Nasal cavity respiratory epithelium epithelial cell of viscerocranial mucosa (primary cell): ENCODE measurements at places on chromosomes 4 and X. TPM values are rescaled to one million over a fixed set of nuclear protein-coding genes. Genes with fewer than 3 reads are reported as not detected.

The TRPC5OS gene
- total RNA-seq = not detected in 2 replicates

The ABCG2 gene
- total RNA-seq = 0.21 and 0.68 TPM in 2 replicates

The DIAPH2 gene
- total RNA-seq = 8.9 and 17.3 TPM in 2 replicates

The KCNIP4 gene
- 0.28 and 0.34 TPM in 2 replicates for total RNA-seq

The MAGEA6 gene
- total RNA-seq = not detected in 2 replicates

The SYNPO2 gene
- total RNA-seq = 0.34 and 2.6 TPM in 2 replicates

The ARX gene
- total RNA-seq = not detected in 2 replicates

The LPAR4 gene
- not detected in 2 replicates for total RNA-seq

The HHIP gene
- total RNA-seq = under 0.01 TPM in 2 replicates

The ASB5 gene
- 0.07 TPM in 1 of 2 replicates, not detected in the other for total RNA-seq

The ZFP92 gene
- 0.34 and 2.5 TPM in 2 replicates for total RNA-seq

The HTN1 gene
- not detected in 2 replicates for total RNA-seq

The ANXA10 gene
- total RNA-seq = not detected in 2 replicates

The USP26 gene
- not detected in 2 replicates for total RNA-seq

The AMOT gene
- total RNA-seq = under 0.01 and 1.1 TPM in 2 replicates

The GYPB gene
- total RNA-seq = not detected in 2 replicates

The GLOD5 gene
- not detected in 2 replicates for total RNA-seq

The CRMP1 gene
- under 0.01 TPM in 1 of 2 replicates, not detected in the other for total RNA-seq

The GYPA gene
- total RNA-seq = not detected in 2 replicates

The SYP gene
- total RNA-seq = under 0.01 TPM in 1 of 2 replicates, not detected in the other

The RIPPLY1 gene
- not detected in 2 replicates for total RNA-seq

The NAA11 gene
- total RNA-seq = not detected in 2 replicates

The FAT1 gene
- total RNA-seq = 505 and 521 TPM in 2 replicates

The ERCC6L gene
- total RNA-seq = under 0.01 and 0.07 TPM in 2 replicates

The SPIN2B gene
- 3.1 and 4.9 TPM in 2 replicates for total RNA-seq

The ZNF280C gene
- 1.0 and 2.4 TPM in 2 replicates for total RNA-seq

The NAA10 gene
- total RNA-seq = 51.6 and 54.3 TPM in 2 replicates

The MSN gene
- total RNA-seq = 80.0 and 155 TPM in 2 replicates

The SPP1 gene
- not detected in 2 replicates for total RNA-seq

The CYLC1 gene
- total RNA-seq = not detected in 2 replicates

The DAPP1 gene
- total RNA-seq = 95.5 and 99.1 TPM in 2 replicates

The OPN1LW gene
- not detected in 2 replicates for total RNA-seq

The EXOC1 gene
- 53.0 and 79.2 TPM in 2 replicates for total RNA-seq

The ZNF157 gene
- under 0.01 and 0.07 TPM in 2 replicates for total RNA-seq

The OPN1MW3 gene
- total RNA-seq = not detected in 2 replicates

The ADGRL3 gene
- under 0.01 and 0.36 TPM in 2 replicates for total RNA-seq

The EVC gene
- total RNA-seq = 12.3 and 52.8 TPM in 2 replicates

The PRDM5 gene
- 4.8 and 15.0 TPM in 2 replicates for total RNA-seq

The GYG2 gene
- total RNA-seq = 0.36 TPM in 1 of 2 replicates, not detected in the other

The HGFAC gene
- total RNA-seq = 0.21 TPM in 1 of 2 replicates, not detected in the other

The MAGEB2 gene
- total RNA-seq = not detected in 2 replicates

The FAM9B gene
- not detected in 2 replicates for total RNA-seq

The DUX4 gene
- total RNA-seq = not detected in 2 replicates

The CDKL2 gene
- total RNA-seq = 0.34 and 3.0 TPM in 2 replicates

The CXCL6 gene
- 0.78 TPM in 1 of 2 replicates, not detected in the other for total RNA-seq

The MAGEA2 gene
- total RNA-seq = not detected in 2 replicates

The STOX2 gene
- 1.4 and 16.7 TPM in 2 replicates for total RNA-seq

The ARMCX1 gene
- total RNA-seq = 10.3 and 13.0 TPM in 2 replicates

The TBC1D8B gene
- total RNA-seq = 3.4 and 5.9 TPM in 2 replicates

The CCDC120 gene
- total RNA-seq = 2.1 and 5.8 TPM in 2 replicates

The RTL3 gene
- total RNA-seq = not detected in 2 replicates

The PTCHD1 gene
- total RNA-seq = under 0.01 TPM in 1 of 2 replicates, not detected in the other

The UGT2B10 gene
- not detected in 2 replicates for total RNA-seq

The IGBP1 gene
- total RNA-seq = 66.6 and 92.5 TPM in 2 replicates

The PAK3 gene
- under 0.01 and 0.07 TPM in 2 replicates for total RNA-seq
